Activated T-cell treated with anti-CD3 and anti-CD28 coated beads for 24 hours (primary cell): ENCODE measurements at places on chromosomes 13 and 19.

GRCh38 chr13:66225072-66225471 lies 1005.1 kb downstream of the PCDH9 start:
- DNase-seq = no peak

DNA sequence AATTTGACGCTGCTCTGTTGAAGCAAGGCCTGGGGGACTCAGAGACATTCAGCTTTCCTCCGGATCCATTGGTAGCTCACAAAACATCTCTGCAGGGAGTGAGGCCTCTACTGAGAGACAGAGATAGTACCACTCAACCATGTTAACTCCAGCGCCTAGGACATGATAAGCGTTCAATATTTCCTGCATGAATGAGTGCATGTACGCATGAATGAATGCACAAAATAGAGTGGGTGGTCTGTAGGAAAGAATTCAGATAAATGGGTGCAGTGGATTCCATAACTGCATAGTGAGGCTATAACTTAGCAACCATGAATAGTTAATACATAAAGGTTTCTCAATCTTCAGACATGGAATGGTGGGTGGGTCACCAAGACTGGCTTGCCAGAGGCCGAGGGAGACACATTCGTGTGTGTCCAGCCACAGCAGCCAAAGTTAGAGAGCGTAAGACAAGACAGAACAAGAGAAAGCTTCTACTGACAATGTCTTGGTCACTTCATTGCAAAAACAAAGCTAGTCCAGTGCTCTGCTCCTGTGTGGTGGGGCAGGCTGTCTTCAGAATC lies 36.3 kb upstream of the RCBTB2 start:
- DNase-seq = no peak

GRCh38 chr13:33659894-33660293 lies 158.1 kb upstream of the RFC3 start:
- no peak for DNase-seq

GRCh38 chr13:63024458-63024857 lies 1608.8 kb upstream of the PCDH20 start:
- DNase-seq = no peak

DNA sequence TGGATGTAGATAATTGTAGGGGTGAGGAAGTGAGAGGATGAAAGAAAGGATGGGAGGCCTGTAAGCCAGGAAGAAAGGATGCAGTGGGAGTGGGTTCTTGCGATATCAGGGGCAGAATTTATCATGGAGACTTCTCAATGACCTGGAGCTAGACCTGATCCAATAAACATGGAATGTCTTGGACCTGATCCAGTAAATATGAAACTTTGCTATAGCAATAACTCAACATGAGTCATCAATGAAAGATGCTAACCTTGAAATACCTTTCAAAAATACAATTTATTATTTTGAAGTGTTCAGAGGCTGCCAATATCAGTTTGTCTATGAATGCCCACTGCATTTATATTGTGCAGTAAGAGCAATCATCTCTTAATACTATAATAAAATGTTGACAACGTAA lies 279.5 kb downstream of the POU4F1 start:
- DNase-seq = no peak
